ENCODE measurements at places on chromosomes 1 and 21.

- no peak overlapping the region for H3K27ac ChIP-seq
- no peak overlapping the region for H3K4me3 ChIP-seq
- no peaks in the 10 kb centered on the region for H3K4me1 ChIP-seq
- no peak for DNase-seq
- no peaks in the 10 kb centered on the region for H3K27me3 ChIP-seq
These were observed 20.4 kb upstream of the LAMC1 start for GRCh38 chr1:183002797-183003196.

- H3K4me1 ChIP-seq, result no peaks in the 10 kb centered on the region
- H3K27me3 ChIP-seq, result no peaks in the 10 kb centered on the region
- DNase-seq, result no peak
These were observed 2.2 kb downstream of the OR10Z1 start for GRCh38 chr1:158607296-158607695.

DNA sequence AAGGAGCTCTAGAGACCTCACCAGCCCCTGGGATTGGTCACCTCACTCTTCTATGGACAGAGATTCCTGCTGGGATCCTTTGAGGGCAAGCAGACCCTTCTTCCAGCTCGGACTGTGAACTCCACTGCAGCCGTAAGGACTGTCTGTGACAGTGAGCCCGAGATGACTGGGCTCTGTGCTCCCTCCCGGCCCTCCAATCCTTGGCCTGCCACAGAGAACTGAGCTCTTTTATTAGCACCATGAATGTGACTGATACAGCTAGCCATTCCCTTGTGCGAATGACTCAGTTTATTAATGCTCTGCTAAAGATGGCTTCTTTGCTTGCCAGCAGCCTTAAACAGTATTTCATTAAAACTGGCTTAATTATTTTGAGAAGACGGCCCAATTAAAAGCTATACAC lies 194.6 kb upstream of the LMO4 start:
- no peak overlapping the region for H3K27ac ChIP-seq
- no peaks in the 10 kb centered on the region for H3K36me3 ChIP-seq
- peaks cover 5% of the 10 kb centered on the region for H3K27me3 ChIP-seq
- DNase-seq, result no peak
- no peak overlapping the region for H3K4me3 ChIP-seq
- peaks cover 8% of the 10 kb centered on the region for H3K4me1 ChIP-seq

DNA sequence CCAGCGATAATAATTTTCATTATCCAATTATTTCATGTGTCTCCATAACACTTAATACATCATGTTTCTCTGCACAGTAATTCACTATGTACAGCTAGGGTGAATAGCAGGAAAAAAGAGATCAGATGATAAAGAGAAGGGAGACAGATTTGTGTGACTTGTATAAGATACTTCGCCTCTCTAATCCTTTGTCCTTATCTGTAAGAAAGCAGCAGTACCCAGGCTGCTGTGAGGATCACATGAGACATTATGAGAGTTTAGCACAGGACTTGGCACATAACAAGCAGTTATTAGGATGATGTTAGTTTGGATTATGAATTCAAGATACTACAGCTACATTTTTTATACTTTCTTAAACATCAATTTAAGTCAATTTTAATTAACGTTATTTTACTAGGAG lies 6.3 kb downstream of the ERG start:
- no peak overlapping the region for H3K27ac ChIP-seq
- no peak overlapping the region for H3K4me3 ChIP-seq
- H3K27me3 ChIP-seq, result no peaks in the 10 kb centered on the region
- H3K36me3 ChIP-seq, result no peaks in the 10 kb centered on the region
- DNase-seq, result no peak

DNA sequence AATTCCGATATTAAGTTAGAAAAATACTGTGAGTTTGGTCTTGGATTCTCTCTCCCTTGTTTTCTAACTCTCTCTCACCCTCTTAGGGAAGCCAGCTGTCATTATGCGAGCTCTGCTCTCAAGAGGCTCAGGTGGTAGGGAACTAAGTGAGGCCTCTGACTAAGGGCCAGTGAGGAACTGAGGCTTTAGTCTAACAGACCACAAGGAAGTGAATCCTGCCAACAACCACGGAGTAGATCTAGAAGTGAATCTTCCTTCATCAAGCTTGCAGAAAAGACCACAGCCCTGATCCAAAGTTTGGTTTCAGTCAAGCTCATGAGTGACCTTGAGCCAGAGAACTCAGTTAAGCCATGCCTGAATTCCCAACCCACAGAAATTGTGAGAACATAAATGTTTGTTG lies 180.1 kb upstream of the PRMT6 start:
- no peaks in the 10 kb centered on the region for H3K4me1 ChIP-seq
- no peak for DNase-seq
- H3K27ac ChIP-seq, result no peak overlapping the region
- H3K4me3 ChIP-seq, result no peak overlapping the region
- H3K27me3 ChIP-seq, result no peaks in the 10 kb centered on the region
- no peaks in the 10 kb centered on the region for H3K36me3 ChIP-seq

GRCh38 chr1:244207935-244208244 lies 156.8 kb downstream of the ZBTB18 start:
- no peaks in the 10 kb centered on the region for H3K27me3 ChIP-seq
- DNase-seq, result no peak
- no peak overlapping the region for H3K27ac ChIP-seq
- no peaks in the 10 kb centered on the region for H3K36me3 ChIP-seq

DNA sequence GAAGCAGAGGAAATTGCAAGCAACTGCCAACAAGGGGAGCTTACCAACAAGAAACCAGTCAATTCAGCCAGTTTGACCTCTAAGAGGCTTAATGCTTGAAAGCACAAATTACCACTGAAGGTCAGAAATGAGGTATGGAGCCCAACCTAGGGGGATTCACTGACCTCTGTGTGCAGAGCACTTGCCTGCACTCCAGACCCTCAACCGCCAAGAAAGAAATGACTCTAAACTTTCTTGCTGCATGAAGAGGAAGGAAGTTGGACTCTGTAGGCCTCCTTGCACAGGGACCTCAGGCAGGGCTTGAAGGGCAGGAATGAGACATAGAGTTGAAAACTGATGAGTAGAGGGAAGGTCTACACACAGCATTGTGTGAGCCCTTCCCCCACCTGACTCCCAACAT lies 10.0 kb downstream of the ARMH1 start:
- H3K4me3 ChIP-seq, result no peak overlapping the region
- no peaks in the 10 kb centered on the region for H3K27me3 ChIP-seq
- peak overlapping the region; percentile 71 for H3K27ac ChIP-seq
- H3K4me1 ChIP-seq, result peaks cover 9% of the 10 kb centered on the region
- no peak for DNase-seq

- H3K27me3 ChIP-seq, result no peaks in the 10 kb centered on the region
- no peaks in the 10 kb centered on the region for H3K36me3 ChIP-seq
- H3K4me1 ChIP-seq, result no peaks in the 10 kb centered on the region
These were observed 1806.8 kb downstream of the BRINP3 start for GRCh38 chr1:188670837-188671236.

GRCh38 chr1:21552715-21553114 lies 43.5 kb downstream of the ALPL start:
- H3K4me1 ChIP-seq, result no peaks in the 10 kb centered on the region
- H3K4me3 ChIP-seq, result no peak overlapping the region
- no peak for DNase-seq
- no peaks in the 10 kb centered on the region for H3K36me3 ChIP-seq

- H3K4me3 ChIP-seq, result no peak overlapping the region
- H3K27me3 ChIP-seq, result peaks cover 3% of the 10 kb centered on the region
- H3K27ac ChIP-seq, result no peak overlapping the region
- no peaks in the 10 kb centered on the region for H3K36me3 ChIP-seq
- H3K4me1 ChIP-seq, result no peaks in the 10 kb centered on the region
These were observed 52.8 kb upstream of the IFFO2 start for GRCh38 chr1:19009126-19009881.

GRCh38 chr1:30824736-30825429 lies 67.3 kb upstream of the LAPTM5 start:
- peaks cover 7% of the 10 kb centered on the region for H3K4me1 ChIP-seq
- no peak overlapping the region for H3K27ac ChIP-seq
- H3K36me3 ChIP-seq, result no peaks in the 10 kb centered on the region
- peaks cover 19% of the 10 kb centered on the region for H3K27me3 ChIP-seq

GRCh38 chr1:163509114-163509513 lies 187.4 kb downstream of the NUF2 start:
- H3K27ac ChIP-seq, result no peak overlapping the region
- H3K36me3 ChIP-seq, result no peaks in the 10 kb centered on the region
- no peaks in the 10 kb centered on the region for H3K4me1 ChIP-seq
- DNase-seq, result no peak

DNA sequence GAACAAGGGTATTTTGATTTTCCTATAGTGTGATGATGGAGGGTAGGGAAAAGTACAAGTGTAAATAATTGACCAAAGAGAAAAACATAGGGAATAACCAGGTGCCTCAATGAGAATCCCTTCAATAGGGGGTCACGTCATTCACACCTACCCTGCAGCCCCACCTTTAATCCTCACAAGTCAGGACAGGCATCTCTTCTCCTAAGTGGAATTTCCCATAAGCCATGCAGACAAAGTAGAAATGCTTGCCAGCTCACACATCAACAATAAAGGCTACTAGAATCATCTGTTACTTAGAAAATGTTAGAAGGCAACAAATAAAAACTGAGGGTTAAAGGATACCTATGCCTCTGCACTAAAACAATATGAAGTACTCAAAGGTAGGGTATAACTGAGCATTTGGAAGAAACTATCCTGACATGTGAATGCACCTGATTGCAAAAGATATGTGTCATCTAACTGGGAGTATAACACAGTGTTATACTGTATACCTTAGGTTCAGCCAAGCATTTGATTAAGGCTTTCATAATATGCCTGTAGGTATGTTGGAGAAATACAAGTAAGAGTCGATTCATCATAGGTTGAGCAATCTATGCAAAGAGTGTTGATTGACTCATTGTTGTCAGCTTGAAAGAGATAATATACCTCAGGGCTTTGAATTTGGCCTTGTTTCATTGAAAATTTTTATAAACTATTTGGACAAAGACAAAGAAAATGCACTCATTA lies 32.4 kb upstream of the ATP1A1 start:
- DNase-seq, result no peak
- H3K27ac ChIP-seq, result no peak overlapping the region
- no peaks in the 10 kb centered on the region for H3K27me3 ChIP-seq
- H3K36me3 ChIP-seq, result no peaks in the 10 kb centered on the region
- no peak overlapping the region for H3K4me3 ChIP-seq

- H3K27me3 ChIP-seq, result peaks cover 12% of the 10 kb centered on the region
- no peak overlapping the region for H3K27ac ChIP-seq
- no peak overlapping the region for H3K4me3 ChIP-seq
- DNase-seq, result no peak
These were observed 149.3 kb upstream of the WNT4 start for GRCh38 chr1:22292011-22292788.

- peaks cover 79% of the 10 kb centered on the region for H3K36me3 ChIP-seq
- H3K27me3 ChIP-seq, result no peaks in the 10 kb centered on the region
- H3K4me1 ChIP-seq, result no peaks in the 10 kb centered on the region
- DNase-seq, result no peak
These were observed 17.9 kb upstream of the MIIP start for GRCh38 chr1:12001249-12001917.

DNA sequence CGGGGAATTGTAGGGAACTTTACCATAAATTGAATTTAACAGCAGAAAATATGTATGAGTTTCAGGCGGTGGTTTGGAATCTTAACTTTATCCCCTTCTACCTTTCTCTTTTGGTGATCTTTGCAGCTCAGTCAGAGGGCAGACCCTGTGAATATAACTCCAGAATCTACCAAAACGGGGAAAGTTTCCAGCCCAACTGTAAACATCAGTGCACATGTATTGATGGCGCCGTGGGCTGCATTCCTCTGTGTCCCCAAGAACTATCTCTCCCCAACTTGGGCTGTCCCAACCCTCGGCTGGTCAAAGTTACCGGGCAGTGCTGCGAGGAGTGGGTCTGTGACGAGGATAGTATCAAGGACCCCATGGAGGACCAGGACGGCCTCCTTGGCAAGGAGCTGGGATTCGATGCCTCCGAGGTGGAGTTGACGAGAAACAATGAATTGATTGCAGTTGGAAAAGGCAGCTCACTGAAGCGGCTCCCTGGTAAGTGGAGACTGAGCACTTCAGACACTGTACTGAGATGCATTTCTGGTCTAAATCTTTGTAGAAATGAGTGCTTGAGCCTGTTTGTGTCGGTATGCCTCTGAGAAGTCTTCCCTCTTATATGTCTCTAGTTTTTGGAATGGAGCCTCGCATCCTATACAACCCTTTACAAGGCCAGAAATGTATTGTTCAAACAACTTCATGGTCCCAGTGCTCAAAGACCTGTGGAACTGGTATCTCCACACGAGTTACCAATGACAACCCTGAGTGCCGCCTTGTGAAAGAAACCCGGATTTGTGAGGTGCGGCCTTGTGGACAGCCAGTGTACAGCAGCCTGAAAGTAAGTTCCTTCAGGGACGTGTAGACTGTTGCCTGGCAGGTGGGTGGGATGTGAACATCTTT lies 1.5 kb downstream of the CCN1 start:
- H3K4me3 ChIP-seq, result no peak overlapping the region
- H3K36me3 ChIP-seq, result no peaks in the 10 kb centered on the region
- peaks cover 49% of the 10 kb centered on the region for H3K27me3 ChIP-seq
- H3K27ac ChIP-seq, result no peak overlapping the region

DNA sequence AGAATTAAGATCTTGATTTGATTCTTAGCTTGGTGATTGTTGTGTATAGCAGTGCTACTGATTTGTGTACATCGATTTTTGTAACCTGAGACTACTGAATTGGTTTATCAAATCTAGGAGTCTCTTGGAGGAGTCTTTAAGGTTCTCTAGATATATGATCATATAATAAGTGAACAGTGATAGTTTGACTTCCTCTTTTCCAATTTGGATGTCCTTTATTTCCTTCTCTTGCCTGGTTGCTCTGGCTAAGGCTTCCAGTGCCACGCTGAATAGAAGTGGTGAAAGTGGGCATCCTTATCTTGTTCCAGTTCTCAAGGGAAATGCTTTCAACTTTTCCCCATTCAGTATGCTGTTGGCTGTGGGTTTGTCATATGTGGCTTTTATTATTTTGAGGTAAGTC lies 61.5 kb upstream of the LYST start:
- no peak for DNase-seq
- no peaks in the 10 kb centered on the region for H3K36me3 ChIP-seq
- H3K27me3 ChIP-seq, result no peaks in the 10 kb centered on the region
- peaks cover 66% of the 10 kb centered on the region for H3K4me1 ChIP-seq

DNA sequence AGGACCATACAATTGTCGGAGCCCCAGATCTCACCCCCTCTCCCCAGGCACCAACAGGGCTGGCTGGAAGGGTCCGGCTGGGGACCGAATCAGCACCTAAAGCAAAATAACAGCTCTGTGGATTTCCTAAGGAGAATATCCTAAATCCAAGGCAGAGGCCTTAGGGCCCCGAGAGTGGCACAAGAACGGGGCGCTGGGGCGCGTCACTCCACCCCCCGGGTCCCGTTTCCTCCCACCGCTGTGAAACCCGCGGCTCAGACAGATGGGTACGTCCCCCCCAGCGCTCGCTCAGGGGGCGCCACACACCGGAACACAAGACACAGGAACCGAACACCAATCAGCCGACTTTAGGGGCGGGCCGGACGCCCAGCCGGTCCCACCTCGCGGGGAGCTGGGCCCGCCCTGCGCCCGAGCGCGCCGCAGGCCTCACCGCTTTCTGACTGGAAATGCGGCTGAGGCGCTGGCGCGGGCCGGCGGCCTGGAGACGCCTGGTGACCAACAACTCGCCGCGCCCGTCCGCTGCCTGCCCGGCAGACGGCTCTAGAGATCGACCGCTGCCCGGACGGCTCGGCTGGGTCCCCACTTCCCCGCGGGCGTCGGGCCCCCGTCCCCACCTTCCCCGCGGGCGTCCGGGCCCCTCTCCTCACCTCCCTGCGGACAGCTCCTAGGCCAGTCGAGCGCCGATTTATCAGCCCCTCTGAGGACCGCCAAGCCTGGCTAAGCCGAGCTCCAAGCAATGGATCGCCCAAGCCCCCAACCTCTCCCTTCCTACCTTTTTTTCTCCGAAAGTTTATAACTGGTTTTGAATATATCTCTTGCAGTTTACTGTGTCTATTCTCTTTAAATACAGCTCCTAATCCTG lies at the start of gene HFM1:
Gene HFM1 (minus strand): TSS at position 687 of the 862 bp plus-strand sequence. CDS start 3,755 bp downstream, outside the sequence.
- H3K27me3 ChIP-seq, result peaks cover 5% of the 10 kb centered on the region
- peak; percentile 92 for DNase-seq
- H3K27ac ChIP-seq, result no peak within 1 kb of the TSS
- H3K4me3 ChIP-seq, result peak within 1 kb of the TSS; percentile 48
